ENCODE measurements at places on chromosomes 13 and 19. TPM values are rescaled to one million over a fixed set of nuclear protein-coding genes. Genes with fewer than 3 reads are reported as not detected.

The FXYD1 gene
- 613 TPM for total RNA-seq

The ERICH4 gene
- not detected for total RNA-seq

The COX6B1 gene
- 1,054 TPM for total RNA-seq

The SYT5 gene
- total RNA-seq, result 0.30 TPM

The PCDH17 gene
- 7.3 TPM for total RNA-seq

The LILRB3 gene
- 2.7 TPM for total RNA-seq

The CYP2A6 gene
- not detected for total RNA-seq

The MEF2B gene
- 0.67 TPM for total RNA-seq

GRCh38 chr13:86856991-86857390 is 814.2 kb upstream of the SLITRK5 start:
- no peak for DNase-seq

GRCh38 chr19:13017306-13018034 is 22.2 kb downstream of the NFIX start:
- no peak for DNase-seq

GRCh38 chr19:3510727-3511126 is 4.6 kb downstream of the FZR1 start:
- no peak for DNase-seq

GRCh38 chr13:19882231-19882630 is 18.8 kb upstream of the ZMYM5 start:
- DNase-seq, result no peak

- DNase-seq, result no peak
Measured at GRCh38 chr13:79736356-79736755, 255.4 kb downstream of the NDFIP2 start.

- no peak for DNase-seq
Measured at GRCh38 chr19:30734669-30735068, 362.5 kb downstream of the ZNF536 start.

DNA sequence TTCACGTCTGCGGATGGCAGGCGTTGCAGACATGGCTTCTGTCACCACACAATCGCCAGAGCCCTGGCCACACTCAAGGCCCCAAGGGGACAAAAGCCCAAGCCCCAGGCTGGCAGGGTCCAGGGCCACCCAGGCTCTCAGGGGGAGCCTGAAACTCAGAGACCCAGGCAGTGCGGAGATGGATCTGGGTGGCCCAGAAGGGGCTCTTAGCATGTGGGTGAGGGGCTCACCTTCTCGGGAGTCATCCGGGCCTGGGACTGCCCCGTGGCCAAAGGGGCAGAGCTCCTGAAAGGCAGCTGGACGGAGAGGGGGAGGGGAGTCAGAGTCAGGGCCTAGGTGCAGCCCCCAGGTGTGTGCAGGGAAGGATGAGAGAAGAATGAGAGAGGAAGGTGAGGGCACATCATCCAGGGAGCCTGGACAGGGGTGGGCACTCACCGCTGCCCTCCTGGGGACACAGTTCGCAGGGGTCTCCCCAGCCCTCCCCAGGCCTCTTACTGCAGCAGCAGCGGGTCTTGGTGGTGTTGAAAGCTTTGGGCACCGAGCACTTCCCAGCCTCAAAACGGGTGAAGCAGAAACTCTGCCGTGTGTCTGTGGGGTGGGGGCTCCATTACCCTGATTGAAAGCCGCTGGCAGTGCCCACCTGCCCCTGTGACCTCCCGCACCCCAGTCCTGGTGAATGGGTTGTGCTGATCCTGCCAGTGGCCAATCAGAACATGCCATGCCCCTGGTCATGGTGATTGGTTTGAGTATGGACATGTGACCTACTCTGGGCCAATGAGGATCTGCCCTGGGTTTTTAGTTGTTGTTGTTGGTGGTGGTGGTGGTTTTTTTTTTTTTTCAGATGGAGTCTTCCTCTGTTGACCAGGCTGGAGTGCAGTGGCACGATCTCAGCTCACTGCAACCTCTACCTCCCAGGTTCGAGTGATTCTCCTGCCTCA is 37.4 kb downstream of the CCL25 start:
- DNase-seq, result no peak

DNA sequence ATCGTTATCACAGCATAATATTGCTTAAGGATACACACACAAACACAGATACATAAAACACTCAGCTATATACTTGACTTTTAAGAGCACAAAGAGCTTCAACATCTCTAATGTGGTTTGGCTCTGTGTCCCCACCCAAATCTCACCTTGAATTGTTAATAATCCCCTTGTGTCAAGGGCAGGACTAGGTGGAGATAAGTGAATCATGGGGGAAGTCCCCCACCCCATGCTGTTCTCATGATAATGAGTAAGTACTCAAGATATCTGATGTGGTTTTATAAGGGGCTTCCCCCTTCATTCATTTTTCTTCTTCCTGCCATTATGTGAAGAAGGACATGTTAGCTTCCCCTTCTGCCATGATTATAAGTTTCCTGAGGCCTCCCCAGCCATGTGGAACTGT is 481.4 kb downstream of the PCDH9 start:
- DNase-seq, result no peak

DNA sequence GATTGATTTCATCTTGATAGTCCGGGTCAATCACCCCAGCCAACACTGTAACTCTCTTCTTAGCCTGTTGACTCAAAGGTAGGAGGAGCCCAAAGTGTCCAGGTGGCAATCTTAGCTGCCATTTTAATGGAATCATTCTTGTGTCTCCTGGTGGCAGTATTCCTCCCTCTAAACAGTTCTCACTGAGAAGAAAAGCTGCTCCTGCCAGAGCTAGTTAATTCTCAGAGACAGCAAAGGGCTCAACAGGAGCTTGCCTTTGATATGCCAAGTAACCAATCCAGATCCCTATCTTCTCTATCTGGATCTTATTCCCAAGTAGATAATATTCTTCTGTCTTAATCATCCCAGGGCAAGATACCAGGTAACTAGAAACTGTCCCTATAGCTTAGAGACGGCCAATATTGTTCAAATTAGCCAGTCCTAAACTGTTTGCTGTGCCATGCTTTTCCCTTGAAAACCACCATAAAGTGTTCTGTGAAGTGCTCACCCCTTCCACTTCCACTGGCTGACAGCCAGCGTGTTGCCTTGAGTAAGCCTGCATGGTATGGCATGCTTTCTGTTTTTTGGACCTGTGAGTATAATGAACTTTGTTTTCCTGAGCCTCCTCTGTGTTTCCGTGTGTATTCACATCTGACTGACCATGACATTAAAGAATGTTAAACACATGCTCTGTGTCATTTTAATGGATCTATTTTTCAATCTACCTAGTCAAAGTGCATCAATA is 463.7 kb upstream of the SLITRK5 start:
- no peak for DNase-seq

GRCh38 chr13:110244071-110244830 is 62.7 kb downstream of the COL4A1 start:
- no peak for DNase-seq

DNA sequence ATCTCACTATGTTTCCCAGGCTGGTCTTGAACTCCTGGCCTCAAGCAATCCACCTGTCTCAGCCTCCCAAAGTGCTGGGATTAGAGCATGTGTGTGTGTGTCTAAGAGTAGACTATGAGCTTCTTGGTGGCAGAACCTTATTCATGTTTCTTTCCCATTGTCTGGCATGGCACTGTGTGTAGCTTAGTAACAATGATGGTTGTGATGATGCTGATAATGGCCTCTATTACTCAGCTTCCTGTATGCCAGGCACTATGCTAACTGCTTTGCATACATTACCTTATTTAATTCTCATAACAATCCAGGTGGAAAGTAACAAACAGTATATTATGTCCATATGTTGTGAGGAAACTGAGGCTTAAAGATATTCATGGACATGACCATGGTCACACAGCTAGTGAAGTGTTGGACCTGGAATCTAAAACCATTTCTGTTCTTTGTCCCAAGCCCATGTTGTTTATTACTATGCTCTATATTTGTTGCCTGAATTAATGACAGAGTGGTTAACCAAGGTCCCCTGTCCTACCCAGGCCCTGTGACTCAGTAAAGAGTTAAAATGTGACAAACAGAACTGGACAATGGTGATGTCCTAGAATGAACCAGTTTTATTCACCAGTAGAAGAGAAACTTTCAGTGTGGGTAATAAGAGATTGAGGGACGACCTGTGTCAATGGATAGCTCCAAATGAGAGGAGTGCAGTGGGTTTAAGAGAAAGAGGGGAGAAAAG is 109.6 kb downstream of the KLF5 start:
- DNase-seq, result no peak

GRCh38 chr13:83773961-83774360 is 108.3 kb downstream of the SLITRK1 start:
- no peak for DNase-seq

DNA sequence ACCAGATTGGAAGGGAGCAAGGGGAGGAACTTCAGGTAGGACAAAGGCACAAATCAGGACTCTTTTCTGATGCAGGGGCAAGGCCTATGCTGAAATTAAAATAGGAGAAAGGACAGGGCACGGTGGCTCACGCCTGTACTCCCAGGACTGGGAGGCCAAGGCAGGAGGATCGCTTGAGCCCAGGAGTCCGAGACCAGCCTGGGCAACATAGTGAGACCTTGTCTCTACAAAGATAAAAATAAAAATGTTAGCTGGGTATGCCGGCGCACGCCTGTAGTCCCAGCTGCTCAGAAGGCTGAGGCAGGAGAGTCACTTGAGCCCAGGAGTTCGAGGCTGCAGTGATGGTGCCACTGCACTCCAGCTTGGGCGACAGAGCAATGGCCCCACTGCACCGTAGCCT is 5.7 kb downstream of the SLC17A7 start:
- no peak for DNase-seq

Measured in cardiac septum (tissue), 1 donor.